Stimulated activated CD8-positive, alpha-beta memory T cell treated with anti-CD3 and anti-CD28 coated beads, Interleukin-4, amount 100 ng/mL, for 4 hours (primary cell): ENCODE measurements at places on chromosomes 1 and 21.

- DNase-seq, result no peak
Observed at GRCh38 chr1:238832106-238832505, 554.3 kb upstream of the CHRM3 start.

DNA sequence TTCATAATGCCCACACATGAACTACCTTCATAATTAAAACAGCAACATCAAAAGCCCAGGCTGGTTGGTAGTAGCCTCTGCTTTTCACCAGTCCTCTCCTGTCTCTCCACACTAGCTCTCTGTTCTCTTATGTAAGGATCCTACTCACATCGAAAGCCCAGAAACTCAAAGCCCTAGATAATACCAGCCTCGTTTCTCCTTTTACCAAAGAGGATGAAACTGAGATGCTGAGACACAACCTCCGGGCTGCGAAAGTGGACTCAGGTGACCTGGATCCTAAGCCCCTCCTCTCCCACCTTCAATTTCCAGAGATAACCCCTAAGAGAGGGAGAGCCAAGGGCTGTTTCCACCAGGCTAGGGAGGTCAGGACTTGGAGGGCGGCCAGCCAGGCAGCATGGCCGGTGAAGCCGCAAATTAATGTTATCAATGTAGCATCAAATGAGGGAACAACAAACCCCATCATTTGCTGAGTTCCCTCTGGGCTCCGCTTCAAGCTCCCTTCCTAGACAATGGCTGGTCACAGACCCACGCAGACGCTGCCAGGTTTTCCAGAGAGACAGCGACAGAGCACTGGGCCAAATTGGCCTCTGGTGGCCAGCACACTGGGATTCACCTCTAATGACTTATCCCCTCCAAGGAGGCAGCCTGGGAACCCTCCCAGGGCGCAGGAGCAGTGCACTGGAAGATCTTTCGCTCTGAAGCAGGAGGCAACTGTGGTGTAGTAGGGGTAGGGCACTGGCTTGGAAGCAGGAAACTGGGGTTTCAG lies 20.7 kb upstream of the STMN1 start:
- DNase-seq, result no peak

DNA sequence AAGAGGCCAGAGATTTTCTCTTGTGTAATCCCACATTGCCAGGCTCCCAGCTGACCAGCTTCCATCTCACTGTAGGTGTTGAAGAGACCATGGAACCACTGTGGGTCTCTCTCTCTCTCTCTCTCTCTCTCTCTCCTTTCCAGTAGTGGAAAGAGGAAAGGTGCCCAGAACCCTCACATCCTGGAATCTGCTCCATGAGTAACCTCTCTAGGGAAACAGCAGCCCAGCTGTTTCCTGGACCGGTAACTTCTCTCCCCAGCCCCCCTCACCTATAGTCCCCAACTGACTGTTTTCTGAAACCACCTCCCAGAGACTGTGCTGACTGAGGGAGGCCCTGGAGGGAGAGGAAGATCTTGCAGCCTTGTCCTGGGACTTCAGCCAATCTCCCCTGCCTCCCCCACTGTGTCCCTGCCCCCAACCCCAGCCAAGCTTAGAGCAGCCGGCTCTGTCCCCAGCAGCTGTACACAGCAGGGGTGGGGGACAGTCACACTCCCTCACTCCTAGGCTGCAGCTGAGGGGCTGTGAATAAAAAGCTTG lies 20.6 kb upstream of the SLC45A3 start:
- no peak for DNase-seq

DNA sequence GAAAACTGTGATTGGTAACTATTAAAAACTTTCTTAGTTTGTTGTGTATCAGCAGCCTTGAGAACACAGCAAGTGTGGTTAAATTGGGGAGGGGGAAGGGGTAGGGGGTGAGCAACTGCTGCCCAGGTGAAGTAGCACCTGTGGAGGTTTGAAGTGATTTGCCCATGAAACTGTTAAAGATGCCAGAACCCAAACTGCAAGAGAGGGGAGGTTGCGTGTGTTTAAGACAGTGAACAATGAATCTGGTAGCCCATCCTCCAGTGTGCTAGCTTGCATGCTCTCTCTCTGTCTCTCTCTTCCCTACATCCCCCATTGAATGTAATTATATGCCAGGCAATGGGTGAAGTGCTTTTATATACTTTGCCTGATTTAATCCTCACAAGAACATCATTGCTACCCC lies 154.7 kb downstream of the RUNX1 start:
- DNase-seq, result no peak

- no peak for DNase-seq
Observed at GRCh38 chr1:197838836-197839235, 63.6 kb upstream of the DENND1B start.

DNA sequence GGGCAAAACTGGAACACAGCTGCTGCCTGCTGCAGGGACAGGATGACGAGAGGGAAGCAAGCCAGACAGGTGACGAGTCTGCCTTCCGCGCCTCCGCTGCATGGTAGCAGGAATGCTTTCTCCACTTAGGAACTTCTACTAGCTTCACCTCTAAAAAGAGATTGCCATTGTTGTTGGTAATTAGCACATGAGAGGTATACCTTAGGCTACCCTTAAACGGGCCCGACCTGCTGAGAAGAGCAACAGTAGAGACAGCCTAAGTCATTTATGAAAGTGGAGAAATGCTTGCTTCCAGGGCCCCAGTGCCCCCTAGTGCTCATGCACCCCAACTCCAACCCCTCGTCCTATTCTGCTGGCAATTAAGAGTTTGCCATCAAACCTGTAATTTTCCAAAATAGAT lies 96.9 kb upstream of the AKT3 start:
- no peak for DNase-seq

DNA sequence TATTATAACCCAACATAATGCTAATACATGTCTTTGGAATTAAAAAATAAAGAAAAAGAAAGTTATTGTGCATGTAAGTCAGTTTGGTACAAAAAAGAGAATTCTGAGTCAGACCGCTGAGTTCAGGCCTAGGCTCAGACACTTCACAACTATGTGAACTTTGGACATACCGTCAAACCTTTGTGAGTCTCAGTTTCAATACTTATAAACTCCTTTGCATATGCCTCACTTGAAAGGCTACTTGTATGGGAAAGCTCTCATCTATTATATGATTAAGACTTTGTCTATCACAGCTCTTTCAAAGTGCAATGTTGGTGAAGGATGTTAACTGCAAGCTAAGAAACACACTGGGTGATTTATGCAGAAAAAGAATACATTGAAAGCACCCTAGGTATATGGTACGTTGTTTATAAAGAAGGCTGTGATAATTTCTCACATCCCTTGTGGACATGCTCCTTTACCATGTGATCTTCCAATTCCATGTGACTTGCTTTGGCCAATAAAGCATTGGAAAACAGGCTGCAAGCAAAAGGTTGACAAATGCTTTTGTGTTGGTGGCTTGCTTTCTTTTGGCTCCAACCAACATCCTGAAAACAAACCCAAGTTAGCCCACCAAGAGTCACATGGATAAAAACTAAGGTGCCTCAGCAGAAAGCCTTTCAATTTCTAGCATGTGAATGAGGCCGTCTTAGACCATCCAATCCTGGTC lies 49.6 kb downstream of the INTS7 start:
- no peak for DNase-seq

GRCh38 chr1:32680642-32681041 lies 21.9 kb downstream of the SYNC start:
- no peak for DNase-seq

- no peak for DNase-seq
Observed at GRCh38 chr1:97461782-97462181, 459.1 kb downstream of the DPYD start.

GRCh38 chr1:18091660-18092446 lies 15.7 kb upstream of the IGSF21 start:
- no peak for DNase-seq

- DNase-seq, result no peak
Observed at GRCh38 chr1:245685111-245685810, 530.5 kb downstream of the KIF26B start.

DNA sequence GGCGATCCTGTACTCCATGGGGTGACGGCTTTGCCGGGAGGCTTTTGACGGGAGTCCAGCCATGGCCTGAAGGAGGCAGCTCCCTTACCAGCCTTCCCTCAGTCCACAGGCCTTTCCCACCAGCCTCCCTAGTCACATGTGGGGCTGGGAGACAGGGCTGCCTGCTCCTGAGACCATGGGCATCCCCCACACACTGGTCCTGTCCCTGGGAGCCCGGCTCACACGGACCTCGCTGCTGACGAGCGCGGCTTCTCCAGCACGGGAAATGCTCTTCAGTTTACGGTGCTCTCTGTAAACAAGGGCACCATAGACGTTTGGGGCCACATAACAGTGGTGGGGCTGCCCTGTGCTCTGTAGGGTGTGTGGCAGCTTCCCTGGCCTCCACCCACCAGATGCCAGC lies 104.5 kb upstream of the TMEM51 start:
- no peak for DNase-seq

DNA sequence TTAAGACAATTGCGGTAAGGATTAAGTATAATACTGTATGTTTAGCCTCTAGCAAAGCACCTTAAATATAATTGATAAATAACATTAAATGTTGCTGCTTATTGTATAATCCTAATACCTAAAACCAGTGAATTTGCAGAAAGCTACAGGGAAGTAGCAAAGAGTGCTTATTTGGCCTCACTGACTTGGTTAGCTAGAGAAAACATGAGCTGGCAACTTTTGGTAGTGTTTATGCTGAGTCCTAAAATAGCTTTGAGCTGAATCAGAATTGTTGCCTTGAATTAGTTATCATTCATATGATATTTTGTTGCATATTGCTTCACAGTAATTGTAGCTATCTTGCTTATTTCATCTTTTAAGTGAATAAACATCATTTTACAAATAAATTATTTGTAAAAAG lies 3.5 kb downstream of the TRIM67 start:
- no peak for DNase-seq

DNA sequence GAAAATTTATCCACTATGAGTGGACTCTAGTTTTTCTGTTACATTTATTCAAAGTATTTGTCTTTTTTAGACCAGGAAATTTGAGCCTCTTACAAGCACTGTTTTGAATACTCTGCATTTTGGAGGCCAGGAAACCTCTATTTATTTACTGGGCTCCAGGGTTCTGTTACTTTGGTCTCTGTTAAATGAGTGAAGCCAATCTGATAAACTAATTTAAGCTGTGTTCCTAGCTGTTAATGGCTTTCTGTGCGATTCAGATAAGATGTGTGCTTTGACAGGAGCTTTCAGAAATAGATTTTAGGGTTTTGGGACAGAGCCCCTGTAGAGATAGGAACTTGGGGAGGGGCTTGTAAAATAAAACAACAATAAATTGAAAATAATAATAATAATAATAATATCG lies 23.9 kb downstream of the ACKR1 start:
- no peak for DNase-seq

DNA sequence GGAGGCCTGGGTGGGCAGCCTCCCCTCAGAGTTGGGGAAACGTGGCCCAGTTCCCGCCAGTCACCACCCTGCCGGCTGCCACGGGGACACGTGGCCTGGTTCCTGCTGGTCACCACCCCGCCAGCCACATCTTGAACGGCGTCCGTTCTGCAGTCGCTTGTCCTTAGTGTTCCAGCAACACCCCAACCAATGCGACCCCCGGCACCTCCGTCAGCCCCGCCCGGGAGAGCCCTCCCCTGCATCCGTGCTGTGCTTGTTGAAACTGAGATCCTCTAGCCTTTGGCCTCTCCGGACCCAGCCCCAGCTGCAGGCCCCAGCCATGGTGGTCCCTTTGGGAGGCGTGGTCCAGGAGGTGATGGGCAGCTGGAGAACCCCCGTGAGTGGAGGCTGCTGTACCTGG lies 18.7 kb downstream of the PRKCZ start:
- no peak for DNase-seq

- DNase-seq, result no peak
Observed at GRCh38 chr1:10903821-10904220, 107.4 kb upstream of the CASZ1 start.

GRCh38 chr1:114702737-114703136 lies 7.4 kb upstream of the AMPD1 start:
- no peak for DNase-seq

DNA sequence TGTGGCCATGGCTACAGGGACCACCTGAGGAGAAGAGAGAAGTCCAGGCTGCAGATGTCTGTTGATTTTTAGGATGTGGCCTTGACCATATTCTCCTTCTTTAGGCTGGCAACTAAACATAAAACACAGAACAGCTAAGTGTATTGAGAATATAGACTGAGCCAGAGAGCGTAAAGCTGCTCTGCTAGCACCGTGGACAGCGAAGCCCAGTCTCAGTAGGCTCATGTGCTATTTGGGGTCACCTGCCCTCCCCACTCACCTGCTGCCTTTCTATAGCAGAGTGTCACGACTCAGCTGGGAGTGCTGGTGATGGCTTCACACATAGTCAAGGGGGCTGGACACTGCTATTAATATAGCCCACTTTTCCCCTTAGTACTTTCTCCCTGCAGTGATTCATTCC lies 278.5 kb downstream of the KCNH1 start:
- DNase-seq, result no peak

DNA sequence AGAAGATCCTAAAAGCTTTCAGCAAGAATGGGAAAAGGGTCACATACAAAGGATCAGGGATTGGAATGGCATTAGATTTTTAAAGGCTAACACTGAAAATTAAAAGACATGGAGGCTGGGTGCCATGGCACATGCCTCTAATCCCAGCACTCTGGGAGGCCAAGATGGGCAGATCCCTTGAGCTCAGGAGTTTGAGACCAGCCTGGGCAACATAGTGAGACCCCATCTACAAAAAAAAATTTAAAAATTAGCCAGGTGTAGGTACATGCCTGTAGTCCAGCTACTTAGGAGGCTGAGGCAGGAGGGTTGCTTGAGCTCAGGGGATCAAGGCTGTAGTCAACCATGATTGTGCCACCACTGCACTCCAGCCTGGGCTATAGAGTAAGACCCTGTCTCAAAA lies 12.4 kb downstream of the LURAP1 start:
- no peak for DNase-seq

DNA sequence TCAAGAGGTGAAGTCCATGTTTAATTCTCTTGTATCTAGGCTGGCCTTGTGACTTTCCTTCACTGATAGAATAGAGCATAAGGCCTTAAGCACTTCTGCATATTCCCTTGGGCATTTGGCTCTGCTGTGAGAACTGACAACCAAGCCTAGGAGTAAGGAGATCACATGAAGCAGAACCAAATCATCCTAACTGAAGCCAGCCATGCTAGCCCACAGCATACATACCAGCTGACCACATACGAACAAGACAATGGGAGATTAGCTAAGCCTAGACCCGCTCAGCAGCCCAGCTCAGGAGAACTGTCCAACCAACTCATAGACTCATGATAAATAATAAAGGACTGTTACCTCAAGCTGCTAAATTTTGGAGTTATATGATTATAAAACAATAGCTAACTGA lies 114.6 kb upstream of the NEK7 start:
- no peak for DNase-seq

GRCh38 chr21:45153358-45154318 lies 79.3 kb downstream of the ADARB1 start:
- no peak for DNase-seq

GRCh38 chr1:214494706-214495105 lies 56.7 kb downstream of the PTPN14 start:
- DNase-seq, result no peak
